Right ventricle myocardium superior (tissue), 1 donor: ENCODE measurements at places on chromosomes 11 and 22.

- no peak for DNase-seq
These were observed 736.0 kb upstream of the CCDC90B start for GRCh38 chr11:84022201-84022600.

GRCh38 chr11:68146704-68147474, 25.7 kb upstream of the CHKA start:
- peak; percentile 64 for DNase-seq

DNA sequence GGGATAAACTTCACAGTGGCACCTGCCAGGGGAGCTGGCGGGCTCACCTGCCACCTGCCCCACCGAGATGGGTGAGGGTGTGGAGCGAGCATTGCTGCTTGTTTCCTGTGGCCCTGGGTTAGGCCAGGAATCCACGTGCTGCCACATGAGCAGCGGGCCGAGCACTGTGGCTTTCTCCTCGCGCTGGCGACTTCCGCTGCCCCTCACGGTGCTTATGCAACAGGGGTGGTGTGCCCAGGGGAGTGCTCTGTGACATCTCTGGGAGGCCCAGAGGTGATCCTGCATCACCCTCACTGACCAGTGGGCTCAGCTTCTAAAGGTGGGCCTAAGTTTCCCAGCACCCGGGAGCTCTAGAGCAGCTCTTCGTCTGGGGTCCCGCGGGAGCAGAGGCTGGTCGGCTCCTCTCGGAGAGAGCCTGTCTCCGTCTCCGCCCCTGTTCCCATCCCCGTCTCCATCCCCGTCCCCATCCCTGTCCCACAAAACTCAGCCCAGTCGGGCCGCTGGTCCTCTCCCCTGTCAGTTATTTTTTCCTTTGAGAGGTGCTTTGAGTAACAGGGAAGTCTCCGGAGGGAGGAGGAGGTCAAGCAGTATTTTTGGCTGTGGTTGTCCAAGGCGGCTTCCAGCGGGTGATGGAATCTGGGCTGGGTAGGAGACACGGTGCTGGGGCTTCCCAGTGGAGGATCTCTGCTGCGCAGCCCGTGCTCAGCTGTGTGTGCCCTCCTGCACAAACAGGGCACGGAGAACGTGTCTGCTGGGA, 42.5 kb downstream of the AP2A2 start:
- no peak for DNase-seq

DNA sequence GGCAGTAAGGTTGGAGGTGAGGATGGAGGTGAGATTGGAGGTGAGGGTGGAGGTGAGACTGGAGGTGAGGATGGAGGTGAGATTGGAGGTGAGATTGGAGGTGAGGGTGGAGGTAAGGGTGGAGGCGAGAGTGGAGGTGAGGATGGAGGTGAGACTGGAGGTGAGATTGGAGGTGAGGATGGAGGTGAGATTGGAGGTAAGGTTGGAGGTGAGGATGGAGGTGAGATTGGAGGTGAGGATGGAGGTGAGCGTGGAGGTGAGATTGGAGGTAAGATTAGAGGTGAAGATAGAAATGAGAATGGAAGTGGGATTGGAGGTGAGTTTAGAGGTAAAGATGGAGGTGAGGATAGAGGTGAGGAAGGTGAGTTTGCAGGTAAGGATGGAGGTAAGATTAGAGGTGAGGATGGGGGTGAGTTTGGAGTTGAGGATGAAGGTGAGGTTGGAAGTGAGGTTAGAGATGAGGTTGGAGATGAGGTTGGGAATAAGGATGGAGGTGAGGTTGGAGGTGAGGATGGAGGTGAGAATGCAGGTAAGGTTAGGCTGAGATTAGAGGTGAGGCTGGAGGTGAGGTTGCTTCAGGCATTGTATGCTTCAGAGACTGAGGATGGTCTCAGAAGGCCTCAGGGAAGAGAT, 12.2 kb downstream of the NCF4 start:
- no peak for DNase-seq

- DNase-seq: no peak
These were observed 87.3 kb downstream of the CELSR1 start for GRCh38 chr22:46449974-46450745.

GRCh38 chr11:57584341-57584740, 13.1 kb upstream of the SERPING1 start:
- DNase-seq: no peak

GRCh38 chr11:90783111-90783510, 560.3 kb upstream of the CHORDC1 start:
- DNase-seq: no peak

DNA sequence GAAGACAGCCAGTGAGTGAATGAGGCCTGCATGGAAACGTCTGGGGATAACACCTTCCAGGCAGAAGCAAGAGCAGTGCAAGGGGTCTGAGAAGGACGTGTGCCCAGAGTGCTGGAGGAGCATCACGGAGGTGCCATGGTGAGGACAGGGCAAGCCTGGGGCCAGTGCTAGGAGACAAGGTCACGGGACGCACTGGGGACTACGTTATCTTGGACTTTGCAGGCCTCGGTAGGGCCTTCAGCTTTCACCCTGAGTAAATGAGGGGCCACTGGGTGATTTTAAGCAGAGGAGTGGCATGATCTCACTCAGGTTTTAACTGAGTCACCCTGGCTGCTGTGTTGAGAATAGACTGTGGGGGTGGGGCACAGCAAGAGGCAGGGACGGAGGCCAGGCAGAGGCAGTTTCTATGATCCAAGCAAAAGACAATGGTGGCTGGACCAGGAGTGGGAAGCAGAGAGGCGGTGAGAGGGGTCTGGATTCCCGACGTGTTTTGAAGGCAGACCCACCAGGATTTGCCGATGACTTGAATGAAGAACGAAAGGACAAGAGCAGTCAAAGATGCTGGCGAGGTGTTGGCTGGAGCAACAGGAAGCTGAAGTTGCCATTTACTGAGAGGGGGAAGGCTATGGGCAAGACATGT, 102.7 kb upstream of the PARVA start:
- peak; percentile 11 for DNase-seq

DNA sequence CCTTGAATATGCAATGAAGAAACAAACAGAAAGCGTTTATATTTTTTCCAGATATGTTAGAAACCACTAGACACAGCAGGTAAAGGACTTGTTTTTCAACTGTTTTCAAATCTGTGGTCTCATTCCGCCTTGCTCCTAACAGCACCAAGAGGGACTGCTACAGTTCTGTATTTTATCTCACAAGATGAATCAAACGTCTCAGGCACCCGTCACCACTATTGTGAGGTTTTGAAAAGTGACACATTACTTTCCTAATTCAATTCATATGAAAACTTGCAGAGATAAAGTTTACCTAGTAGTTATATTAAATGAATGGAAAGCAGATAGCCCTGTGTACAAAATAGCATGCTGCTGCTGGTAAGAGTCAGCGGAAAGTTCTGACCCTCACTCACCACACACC, 386.3 kb downstream of the ETS1 start:
- DNase-seq: no peak

- DNase-seq: no peak
These were observed 388.4 kb downstream of the BUD13 start for GRCh38 chr11:116384407-116384806.

DNA sequence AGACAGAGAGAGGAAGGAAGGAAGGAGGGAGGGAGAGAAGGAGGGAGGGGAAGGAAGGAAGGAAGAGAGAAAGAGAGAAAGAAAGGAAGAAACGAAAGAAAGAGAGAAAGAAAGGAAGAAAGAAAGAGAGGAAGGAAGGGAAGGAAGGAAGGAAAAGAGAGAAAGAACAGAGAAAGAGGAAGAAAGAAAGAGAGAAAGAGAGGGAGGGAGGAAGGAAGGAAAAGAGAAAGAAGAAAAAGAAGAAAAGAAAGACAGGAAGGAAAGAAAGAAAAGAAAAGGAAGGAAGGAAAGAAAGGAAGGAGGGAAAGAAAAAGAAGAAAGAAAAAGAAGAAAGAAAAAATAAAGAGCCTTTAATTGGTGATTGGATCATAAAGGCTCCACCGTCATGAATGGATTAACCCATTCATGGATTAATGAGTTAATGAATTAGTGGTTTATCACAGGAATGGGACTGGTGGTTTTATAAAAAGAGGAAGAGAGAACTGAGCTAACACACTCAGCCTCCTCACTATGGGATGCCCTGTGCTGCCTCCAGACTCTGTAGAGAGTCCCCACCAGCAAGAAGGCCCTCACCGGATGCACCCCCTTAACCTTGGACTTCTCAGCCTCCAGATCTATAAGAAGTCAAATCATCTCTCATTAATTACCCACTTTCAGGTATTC, 9.0 kb upstream of the PLAAT2 start:
- no peak for DNase-seq

DNA sequence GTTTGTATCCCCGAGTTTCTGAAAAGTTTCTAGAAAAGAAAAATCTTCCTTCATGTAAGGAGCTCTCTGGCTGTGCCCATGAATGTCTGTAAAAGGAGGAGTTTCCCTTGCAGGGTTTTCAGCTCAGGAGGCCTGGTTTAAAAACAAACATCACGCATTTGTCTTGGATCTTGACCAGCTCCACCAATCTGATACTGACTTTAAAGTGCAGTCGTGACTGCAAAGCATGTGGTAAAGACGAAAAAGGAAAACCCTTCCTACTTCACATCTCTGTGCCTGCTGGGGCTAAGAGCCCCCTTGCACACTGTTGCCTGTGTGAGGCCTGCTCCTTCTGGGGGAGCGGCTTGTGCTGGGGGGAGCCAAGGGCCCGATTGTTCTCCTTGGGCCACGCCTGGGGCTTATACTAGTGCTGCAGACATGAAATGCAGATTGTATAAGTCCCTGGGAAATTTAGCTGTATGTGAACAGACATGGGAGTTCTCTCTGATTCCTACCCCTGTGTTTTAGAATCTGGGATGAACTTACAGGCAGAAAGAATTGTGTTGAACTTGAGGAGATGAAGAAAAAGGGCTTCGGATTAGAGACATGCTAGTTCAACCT, 62.1 kb downstream of the ADAMTS15 start:
- DNase-seq: no peak

- DNase-seq: no peak
These were observed 3.7 kb upstream of the PLAAT4 start for GRCh38 chr11:63532799-63533475.

- no peak for DNase-seq
These were observed 32.6 kb upstream of the RCE1 start for GRCh38 chr11:66810576-66811185.

DNA sequence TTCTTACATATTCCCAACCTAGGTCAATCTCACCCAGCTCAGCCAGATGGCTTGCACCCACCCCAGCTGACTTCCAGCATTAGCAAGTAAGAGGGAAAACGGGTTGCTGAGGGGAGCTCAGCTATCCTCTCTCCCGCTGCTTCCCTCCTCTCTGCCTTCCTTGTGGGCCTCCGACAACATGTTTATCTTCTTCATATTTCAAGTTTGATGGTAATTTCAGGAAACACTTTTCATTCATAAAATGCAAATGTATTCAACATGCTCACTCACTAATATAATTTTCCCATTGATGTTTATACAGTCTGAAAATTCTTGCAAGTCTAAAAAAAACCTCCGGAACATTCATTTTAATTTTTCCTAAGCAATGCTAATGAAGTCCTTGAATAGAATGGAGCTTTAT, 372.5 kb upstream of the B3GAT1 start:
- no peak for DNase-seq

DNA sequence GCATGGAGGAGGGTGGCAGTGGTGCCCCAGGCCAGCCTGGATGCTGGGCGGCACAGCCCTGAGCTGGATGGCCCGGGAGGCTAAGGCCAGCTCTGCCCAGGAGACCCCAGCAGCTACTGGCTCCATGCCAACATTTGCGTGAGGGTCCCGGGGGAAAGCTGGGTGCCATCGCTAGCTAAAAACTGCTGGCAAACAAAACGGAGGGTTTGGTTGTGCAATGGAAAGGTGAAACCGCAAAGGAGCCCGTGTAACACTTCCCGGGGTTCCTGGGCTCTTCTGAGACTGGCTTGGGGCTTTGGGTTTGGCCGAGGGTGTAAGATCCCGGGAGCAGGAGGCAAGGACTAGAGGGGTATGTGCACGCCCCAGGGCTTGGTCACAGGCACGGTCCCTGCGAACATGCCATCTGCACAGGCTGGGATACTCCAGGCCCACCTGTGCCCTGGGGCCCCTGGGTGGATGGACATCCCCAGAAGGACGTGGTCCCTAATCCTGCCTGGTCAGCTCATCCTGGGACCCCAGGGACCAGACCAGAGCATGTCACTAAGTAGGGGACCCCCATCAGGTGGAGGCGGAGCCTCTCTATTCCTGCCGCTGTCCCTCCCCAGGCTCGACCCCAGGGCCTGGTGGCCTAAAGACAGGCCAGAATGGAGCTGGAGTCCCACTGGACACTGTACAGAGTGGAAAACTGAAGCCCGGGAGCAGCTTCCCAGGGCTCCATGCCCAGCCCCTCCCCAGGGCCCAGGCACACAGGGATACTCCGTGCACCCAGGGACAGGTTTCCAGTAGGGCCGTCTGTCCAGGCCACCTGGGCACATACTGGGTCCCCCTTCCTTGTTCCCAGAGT, 44.6 kb downstream of the IGF2 start:
- no peak for DNase-seq

- no peak for DNase-seq
These were observed 93.4 kb upstream of the BIRC3 start for GRCh38 chr11:102223859-102224258.
